Heart right ventricle (tissue), 16 donors: ENCODE measurements at places on chromosomes 5 and 9. TPM values are rescaled to one million over a fixed set of nuclear protein-coding genes. Genes with fewer than 3 reads are reported as not detected.

GRCh38 chr5:110377361-110377760 is 349.1 kb downstream of the TMEM232 start:
- no peak for DNase-seq
- no peaks in the 10 kb centered on the region for H3K27me3 ChIP-seq
- H3K27ac ChIP-seq, result no peak overlapping the region
- no peaks in the 10 kb centered on the region for H3K36me3 ChIP-seq

- no peaks in the 10 kb centered on the region for H3K4me1 ChIP-seq
- H3K27ac ChIP-seq, result no peak overlapping the region
- DNase-seq, result no peak
- no peak overlapping the region for H3K4me3 ChIP-seq
These were observed 159.1 kb upstream of the MAP1B start for GRCh38 chr5:71948206-71948605.

- no peak overlapping the region for H3K4me3 ChIP-seq
- DNase-seq, result no peak
- H3K4me1 ChIP-seq, result no peaks in the 10 kb centered on the region
These were observed 94.1 kb downstream of the NSG2 start for GRCh38 chr5:174139623-174140022.

GRCh38 chr5:136012041-136012804 is 16.6 kb upstream of the TGFBI start:
- H3K27me3 ChIP-seq, result no peaks in the 10 kb centered on the region
- peaks cover 17% of the 10 kb centered on the region for H3K4me1 ChIP-seq
- no peak for DNase-seq
- H3K4me3 ChIP-seq, result no peak overlapping the region

DNA sequence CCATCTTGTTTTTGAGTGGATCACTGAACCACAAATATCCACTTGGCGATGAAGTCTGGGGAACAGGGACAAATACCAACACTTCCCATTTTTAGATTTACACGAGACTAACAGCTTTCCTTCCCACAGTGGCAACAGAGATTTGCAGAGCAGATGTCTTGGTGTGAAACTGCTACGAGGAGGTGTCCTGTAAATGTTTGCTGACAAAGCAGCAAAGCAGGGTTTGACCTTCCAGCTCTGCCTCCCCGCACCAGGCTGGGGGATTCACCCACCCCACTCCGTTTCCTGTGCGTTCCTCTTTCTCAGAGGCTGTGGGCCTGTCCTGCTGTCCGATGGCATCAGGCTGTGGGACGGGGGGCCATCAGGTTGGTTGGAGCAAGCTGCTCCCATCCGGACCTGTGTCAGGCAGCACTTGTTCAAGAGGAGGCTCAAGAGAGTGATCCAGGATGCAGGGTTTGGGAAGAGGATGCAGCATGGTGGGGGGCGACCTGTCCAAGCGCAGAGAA is 693 bp upstream of the RGS3 start:
- DNase-seq, result no peak
- peaks cover 9% of the 10 kb centered on the region for H3K4me1 ChIP-seq
- H3K4me3 ChIP-seq, result peak overlapping the region; percentile 59
- no peaks in the 10 kb centered on the region for H3K36me3 ChIP-seq
- no peaks in the 10 kb centered on the region for H3K27me3 ChIP-seq

- no peak for DNase-seq
- H3K4me1 ChIP-seq, result peaks cover 8% of the 10 kb centered on the region
- no peak overlapping the region for H3K27ac ChIP-seq
- H3K4me3 ChIP-seq, result no peak overlapping the region
- H3K36me3 ChIP-seq, result no peaks in the 10 kb centered on the region
These were observed 6.9 kb downstream of the MRPL22 start for GRCh38 chr5:154947778-154948177.

- DNase-seq, result no peak
- no peak overlapping the region for H3K27ac ChIP-seq
- no peak overlapping the region for H3K4me3 ChIP-seq
- no peaks in the 10 kb centered on the region for H3K36me3 ChIP-seq
- no peaks in the 10 kb centered on the region for H3K27me3 ChIP-seq
These were observed 240.1 kb downstream of the DNAH5 start for GRCh38 chr5:13704396-13704795.

DNA sequence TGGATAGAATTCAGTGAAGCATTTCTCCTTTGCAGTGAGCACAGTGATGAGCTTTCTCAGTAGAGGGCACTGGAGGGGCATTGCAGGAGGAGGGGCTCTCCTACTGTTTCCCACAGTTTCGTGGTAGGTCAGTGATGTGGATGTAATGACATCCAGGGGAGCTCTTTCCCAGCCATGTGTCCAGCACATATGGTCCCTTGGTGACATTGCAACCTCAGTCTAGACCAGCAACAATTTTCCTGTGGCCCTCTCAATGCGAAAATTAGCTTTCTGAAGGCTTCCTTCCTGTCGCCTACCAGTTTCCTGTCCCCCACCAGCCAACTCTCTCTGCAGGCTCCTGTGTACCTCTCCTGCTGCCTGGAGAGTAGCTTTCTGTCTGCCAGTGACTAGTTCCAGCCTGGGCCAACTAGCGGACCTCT is 6.9 kb upstream of the PDCL start:
- no peaks in the 10 kb centered on the region for H3K4me1 ChIP-seq
- H3K4me3 ChIP-seq, result no peak overlapping the region
- no peak overlapping the region for H3K27ac ChIP-seq
- no peaks in the 10 kb centered on the region for H3K27me3 ChIP-seq
- DNase-seq, result no peak
- H3K36me3 ChIP-seq, result no peaks in the 10 kb centered on the region

- H3K27ac ChIP-seq, result no peak overlapping the region
- H3K36me3 ChIP-seq, result peaks cover 5% of the 10 kb centered on the region
- H3K4me3 ChIP-seq, result no peak overlapping the region
- no peak for DNase-seq
These were observed 6.2 kb downstream of the ZNF79 start for GRCh38 chr9:127430415-127430814.

DNA sequence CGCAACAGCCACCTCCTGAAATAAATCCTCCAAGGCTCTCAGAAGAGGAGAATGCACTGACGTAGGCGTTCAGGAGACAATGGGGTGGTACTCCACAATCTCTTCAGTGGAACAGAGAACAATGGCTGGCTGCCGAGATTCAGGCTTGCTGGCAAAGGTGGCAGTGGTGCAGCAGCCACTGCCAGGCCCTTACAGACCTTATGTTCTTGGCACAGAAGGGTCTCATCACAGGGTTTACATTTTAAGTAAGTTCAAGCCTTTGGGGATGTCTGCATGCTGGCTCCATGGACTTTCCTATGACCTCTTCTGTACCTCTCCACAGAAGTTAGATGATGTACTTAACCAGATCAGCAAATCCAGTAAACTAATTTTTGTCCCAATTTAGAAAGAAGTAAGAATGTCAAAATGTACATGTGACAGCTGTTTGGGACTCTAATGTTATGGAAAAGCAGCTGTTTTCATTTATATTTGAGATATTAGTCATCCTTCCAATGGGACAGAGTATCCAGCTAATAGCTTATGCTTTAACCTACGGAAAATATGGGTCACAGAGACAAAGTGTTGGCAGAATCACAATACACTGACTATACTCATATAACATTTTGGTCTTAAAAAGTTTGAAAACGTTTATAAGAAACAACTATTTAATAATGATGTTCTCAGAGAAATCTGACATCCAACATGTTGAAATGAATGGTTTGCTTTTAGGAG is 180.9 kb downstream of the MAPKAP1 start:
- no peak overlapping the region for H3K4me3 ChIP-seq
- H3K36me3 ChIP-seq, result no peaks in the 10 kb centered on the region
- no peaks in the 10 kb centered on the region for H3K4me1 ChIP-seq
- DNase-seq, result peak; percentile 68

DNA sequence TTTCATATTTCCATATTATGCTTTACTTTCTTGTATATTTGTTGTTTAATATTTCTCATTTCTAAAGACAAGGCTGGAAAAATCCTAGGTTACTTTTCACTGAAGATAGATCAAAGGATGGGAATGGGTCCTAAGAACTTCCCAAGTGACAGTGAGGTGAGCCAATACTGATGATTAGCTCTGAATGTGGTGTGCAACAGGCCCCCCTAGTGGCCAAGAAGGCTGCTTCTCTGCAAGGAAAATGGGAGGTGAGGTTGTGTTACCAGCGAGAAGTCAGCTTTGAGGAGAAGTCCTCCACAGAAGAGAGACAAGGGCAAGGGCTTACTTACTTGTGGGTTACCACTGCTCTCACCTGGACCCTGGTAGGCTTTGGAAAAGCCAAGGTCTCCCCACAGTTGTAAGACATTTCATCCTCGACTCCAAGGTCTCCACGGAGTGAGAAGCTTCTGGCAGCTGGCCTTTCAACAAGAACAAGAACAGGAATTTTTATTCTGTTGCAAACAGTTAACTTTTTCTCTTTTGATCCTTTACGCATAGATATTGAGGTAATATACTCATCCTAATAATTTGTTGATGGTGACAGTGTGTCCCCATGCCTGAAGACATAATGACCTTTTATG is 69.9 kb downstream of the MAMDC2 start:
- peak; percentile 43 for DNase-seq
- peaks cover 20% of the 10 kb centered on the region for H3K36me3 ChIP-seq
- no peaks in the 10 kb centered on the region for H3K27me3 ChIP-seq
- H3K4me3 ChIP-seq, result no peak overlapping the region
- no peaks in the 10 kb centered on the region for H3K4me1 ChIP-seq

- no peaks in the 10 kb centered on the region for H3K36me3 ChIP-seq
- H3K27me3 ChIP-seq, result no peaks in the 10 kb centered on the region
- H3K4me3 ChIP-seq, result no peak overlapping the region
- no peak overlapping the region for H3K27ac ChIP-seq
These were observed 347.9 kb upstream of the SEMA6A start for GRCh38 chr5:116922532-116922931.

DNA sequence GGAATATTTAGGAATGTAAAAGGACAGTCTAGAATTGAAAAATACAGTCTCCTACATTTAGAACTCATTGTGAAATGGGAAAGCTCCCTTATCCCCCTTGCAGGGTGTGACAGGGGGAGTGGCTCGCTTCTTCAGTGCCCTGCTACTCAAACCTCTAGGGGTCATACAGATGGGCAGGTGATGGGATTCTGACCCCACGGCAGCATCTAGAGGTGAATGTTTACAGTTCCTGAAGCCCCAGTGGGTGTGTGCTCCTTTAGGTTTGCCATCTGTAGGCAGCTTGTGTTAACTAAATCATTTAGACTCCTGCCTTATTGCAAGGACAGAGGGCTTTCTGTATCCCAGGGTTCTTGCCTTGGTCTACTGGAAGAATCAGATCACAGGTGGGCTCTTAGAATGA is 271.0 kb upstream of the MPDZ start:
- H3K27ac ChIP-seq, result no peak overlapping the region
- no peak overlapping the region for H3K4me3 ChIP-seq
- no peaks in the 10 kb centered on the region for H3K4me1 ChIP-seq

GRCh38 chr9:128986671-128987070 is 39.2 kb downstream of the NUP188 start:
- no peak overlapping the region for H3K4me3 ChIP-seq
- no peaks in the 10 kb centered on the region for H3K27me3 ChIP-seq
- DNase-seq, result no peak

DNA sequence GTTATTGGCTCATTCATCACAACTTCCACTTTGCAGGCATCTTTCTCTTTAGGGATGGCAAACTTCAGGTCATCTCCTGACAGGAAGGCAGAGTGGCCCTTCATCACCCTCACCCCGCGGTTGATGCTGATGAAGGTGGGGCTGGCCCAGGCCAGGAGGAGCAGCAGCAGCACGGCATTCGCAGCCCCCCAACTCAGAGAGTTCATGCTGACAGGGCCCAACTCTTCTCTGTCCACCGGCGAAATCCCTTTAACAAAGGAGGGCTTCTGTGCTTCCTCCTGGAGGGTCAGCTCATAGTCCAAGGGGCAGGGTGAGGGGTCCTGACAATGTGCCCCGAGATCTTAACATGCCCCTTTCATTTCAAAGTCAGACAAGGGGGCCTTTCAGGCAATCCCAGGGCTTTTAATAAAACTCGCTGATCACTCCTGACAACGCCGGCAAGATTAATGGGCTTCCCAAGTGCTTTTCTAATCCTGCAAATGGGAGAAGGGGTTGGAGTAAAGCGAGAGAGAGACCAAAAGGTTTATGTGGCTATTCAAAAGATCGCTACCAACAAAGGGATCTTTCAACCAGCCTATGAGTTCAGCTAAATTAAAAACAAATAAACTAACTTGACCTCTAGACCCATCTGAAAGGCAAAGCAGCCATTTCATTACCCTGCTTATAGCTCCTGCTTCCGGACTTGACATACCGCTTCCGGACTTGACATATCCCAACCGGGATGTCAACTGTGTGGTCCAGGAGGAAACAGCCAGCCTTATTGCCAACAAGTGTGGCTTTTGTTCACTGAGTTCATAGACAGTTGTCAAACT is 41.2 kb downstream of the FREM1 start:
- H3K27me3 ChIP-seq, result no peaks in the 10 kb centered on the region
- H3K36me3 ChIP-seq, result no peaks in the 10 kb centered on the region
- no peak for DNase-seq
- H3K4me3 ChIP-seq, result no peak overlapping the region
- no peaks in the 10 kb centered on the region for H3K4me1 ChIP-seq

GRCh38 chr9:127406799-127407491 is 10.0 kb downstream of the SLC2A8 start:
- H3K27me3 ChIP-seq, result no peaks in the 10 kb centered on the region
- no peak overlapping the region for H3K4me3 ChIP-seq
- H3K27ac ChIP-seq, result no peak overlapping the region
- no peaks in the 10 kb centered on the region for H3K36me3 ChIP-seq

DNA sequence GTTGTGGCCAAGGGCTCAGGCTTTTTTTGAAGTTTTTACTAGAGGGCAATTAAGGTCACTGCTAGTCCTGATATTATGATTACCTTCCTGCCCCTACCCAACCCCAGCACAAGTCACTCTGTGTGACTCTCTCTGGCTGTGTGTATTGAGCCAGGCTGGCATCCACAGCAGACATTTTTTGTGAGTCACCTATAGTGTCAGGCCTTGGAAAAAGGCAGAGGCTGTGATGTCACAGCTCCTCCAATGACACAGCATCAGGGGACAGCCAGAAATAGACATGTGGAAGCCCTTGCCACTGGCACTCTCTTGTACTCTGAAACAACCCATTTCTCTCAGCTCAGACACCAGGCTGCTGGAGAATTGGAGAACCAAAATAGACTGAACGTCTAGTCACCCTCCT is 145.4 kb downstream of the NMUR2 start:
- H3K36me3 ChIP-seq, result no peaks in the 10 kb centered on the region
- peaks cover 8% of the 10 kb centered on the region for H3K4me1 ChIP-seq
- H3K27me3 ChIP-seq, result no peaks in the 10 kb centered on the region
- peak; percentile 9 for DNase-seq

- no peak overlapping the region for H3K27ac ChIP-seq
- no peak overlapping the region for H3K4me3 ChIP-seq
- H3K27me3 ChIP-seq, result no peaks in the 10 kb centered on the region
- no peak for DNase-seq
These were observed 310.8 kb downstream of the CDH12 start for GRCh38 chr5:22542340-22542739.

GRCh38 chr9:108683245-108683644 is 172.5 kb downstream of the ACTL7B start:
- no peak overlapping the region for H3K27ac ChIP-seq
- no peaks in the 10 kb centered on the region for H3K36me3 ChIP-seq
- H3K4me3 ChIP-seq, result no peak overlapping the region
- H3K27me3 ChIP-seq, result no peaks in the 10 kb centered on the region
- H3K4me1 ChIP-seq, result no peaks in the 10 kb centered on the region
- no peak for DNase-seq

GRCh38 chr9:84636436-84636835 is 33.1 kb upstream of the NTRK2 start:
- H3K4me3 ChIP-seq, result no peak overlapping the region
- no peaks in the 10 kb centered on the region for H3K27me3 ChIP-seq
- no peak for DNase-seq
- no peaks in the 10 kb centered on the region for H3K36me3 ChIP-seq

GABRA6 gene
- total RNA-seq, result not detected

UBE2QL1 gene
- 13.0 TPM for total RNA-seq

EDIL3 gene
- 5.2 TPM for total RNA-seq

SLC4A9 gene
- not detected for total RNA-seq

AK1 gene
- total RNA-seq, result 676 TPM
